ENCODE measurements at places on chromosomes 12 and 14.

GRCh38 chr12:64780531-64781279 lies 21.5 kb upstream of the GNS start:
- DNase-seq = no peak

GRCh38 chr14:68246074-68246785 lies 426.7 kb downstream of the RAD51B start:
- DNase-seq = no peak

GRCh38 chr12:38886931-38887330 lies 18.5 kb downstream of the CPNE8 start:
- DNase-seq = no peak

- peak; percentile 86 for DNase-seq
Observed at GRCh38 chr14:69263364-69263763, 3.4 kb downstream of the GALNT16 start.

DNA sequence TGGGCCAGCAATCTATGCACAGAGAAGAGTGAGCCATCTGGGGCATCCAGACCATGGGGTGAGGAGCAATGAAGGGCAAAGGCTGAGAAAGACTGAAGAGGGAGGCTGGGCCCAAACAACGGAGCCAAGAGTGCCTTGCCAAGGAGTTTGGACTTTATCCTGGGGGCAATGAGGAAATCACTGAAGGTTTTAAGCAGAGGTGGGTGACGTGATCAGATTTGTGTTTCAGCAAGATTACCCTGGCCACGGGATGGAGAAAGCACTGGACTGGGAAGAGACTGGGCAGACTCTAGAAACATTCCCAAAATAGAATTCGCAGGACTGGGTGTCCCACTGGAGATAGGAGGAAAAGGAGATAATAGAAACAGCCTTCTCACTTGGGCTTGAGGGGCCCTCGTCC lies 65.3 kb downstream of the DPF3 start:
- no peak for DNase-seq

DNA sequence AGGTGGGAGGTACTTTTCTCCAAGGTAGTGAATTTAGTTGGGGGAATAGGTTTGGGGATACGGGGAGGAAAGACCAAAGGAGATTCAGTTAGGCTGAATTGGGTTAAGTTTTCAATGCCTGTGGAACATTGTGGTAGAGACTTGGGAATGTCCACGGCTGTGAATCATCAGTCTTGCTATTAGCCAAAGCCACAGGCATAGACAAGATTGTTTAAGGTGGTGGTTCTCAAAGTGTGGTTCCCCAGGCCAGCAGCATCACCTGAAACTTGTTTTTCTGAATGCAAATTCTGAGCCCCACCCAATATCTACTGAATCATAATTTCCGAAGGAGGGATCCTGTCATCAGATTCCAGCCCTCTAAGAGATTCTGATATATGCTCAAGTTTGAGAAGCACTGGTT lies 316.2 kb downstream of the EGLN3 start:
- no peak for DNase-seq

DNA sequence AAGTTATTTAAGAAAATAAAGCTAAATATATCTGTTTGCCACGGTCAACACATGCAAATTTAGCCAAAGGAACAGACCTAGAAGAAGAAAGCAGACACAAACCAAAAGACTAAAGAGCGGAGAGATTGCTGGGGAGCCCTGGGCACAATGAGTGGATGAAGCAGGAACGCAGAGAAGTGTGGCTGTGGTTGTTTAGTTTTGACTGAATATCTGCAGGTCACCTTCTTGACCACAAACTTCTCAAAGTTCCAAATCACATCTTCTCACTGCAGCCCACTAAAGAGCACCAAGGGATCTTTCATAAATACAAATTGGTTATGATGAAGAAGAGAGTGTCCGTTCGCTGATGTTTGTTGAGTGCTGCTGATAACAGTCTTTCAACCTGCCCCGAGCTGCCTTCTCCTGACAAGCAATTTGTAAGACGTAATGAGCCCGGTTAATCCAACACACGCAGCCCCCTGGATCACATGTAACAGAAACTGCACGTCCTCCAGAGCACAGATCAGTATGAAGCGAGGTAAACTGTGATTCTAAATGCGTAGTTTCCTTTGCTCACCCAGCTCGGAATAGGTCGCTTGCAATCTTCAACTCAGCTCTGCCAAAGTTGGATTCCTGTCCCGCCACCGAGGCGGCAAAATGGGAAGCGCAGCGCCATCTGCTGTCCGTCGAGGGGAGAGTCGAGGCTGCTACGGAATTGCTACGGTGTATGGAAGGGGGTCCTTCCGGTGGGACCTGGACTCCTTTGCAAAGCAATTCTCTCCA lies 120.8 kb downstream of the GXYLT1 start:
- peak; percentile 28 for DNase-seq

- DNase-seq = peak; percentile 25
Observed at GRCh38 chr12:59929110-59929509, 333.3 kb downstream of the SLC16A7 start.

DNA sequence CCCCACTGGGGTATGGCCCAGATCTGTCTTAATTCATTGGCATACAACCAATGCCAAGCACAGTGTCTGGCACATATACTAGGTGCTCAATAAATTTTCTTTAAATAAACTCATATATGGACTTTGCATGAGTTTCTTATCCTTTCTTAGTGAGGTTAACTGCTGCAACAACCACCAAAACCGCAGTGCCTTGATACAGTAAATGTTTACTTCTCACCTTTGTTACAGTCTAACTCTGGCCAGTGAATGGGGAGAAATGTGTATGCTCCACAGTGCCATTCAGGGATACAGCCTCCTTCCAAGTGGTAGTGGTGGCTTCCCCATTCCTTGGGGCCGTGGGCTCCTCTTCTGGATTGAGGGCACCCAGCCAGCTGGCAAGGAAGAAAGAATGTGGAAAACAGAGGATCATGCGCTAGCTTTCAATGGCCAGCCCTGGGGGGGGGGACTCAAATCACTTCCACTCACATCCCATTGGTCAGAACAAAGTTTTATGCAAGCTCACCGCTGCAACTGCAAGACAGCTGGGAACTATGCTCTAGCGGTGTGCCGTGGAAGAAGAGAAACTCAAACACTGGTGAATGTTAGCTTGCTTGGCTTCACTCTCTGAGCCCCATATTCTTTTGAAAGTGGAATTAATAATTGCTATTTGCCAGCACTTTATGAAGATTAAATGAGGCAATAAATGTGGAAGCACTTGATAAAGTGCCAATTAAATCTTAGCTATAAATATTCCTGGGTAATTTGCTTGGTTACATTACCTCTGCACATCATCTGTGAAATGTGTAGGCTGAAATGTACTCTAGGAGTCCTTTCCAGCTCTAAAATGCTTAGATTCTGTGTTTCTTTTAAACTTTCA lies 51.0 kb upstream of the SOCS2 start:
- no peak for DNase-seq

DNA sequence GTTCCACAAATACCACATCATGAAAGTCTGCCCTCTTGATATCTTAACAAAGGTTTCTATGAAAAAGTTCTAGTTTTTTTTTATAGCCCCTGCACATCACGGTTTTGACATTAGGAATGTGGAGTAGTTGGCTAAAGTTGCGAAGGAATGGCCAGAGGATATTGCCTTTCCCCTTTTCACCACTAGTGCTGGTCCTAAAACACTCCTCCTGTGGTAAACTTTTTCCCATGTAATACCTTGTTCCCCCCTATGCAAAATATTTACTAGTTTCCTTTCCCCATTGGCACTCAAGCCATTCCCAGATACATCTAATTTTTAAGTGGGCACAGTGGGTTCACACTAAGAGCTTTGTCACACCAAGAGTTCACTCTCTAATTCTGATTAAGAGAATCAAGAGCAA lies 33.4 kb downstream of the R3HDM2 start:
- no peak for DNase-seq

DNA sequence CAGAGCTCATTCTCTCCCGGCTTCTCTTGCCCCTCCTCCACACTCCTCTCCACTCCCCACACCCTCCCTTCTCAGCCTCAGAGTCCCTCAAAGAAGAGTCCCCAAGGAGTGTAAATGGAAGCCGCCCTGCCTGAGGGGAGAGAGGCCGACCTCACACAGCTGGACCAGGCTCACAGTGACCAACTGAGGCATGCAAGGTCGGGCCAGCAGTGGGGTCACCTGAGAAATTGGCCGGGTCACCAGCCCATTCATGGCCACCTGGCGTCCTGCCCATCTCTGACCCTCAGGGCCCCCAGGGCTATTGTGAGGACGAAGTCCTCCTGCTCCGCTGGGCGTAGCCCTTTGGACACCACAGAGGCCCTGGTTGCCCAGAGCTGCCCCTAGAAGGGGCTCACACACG lies 49.5 kb upstream of the NUAK1 start:
- no peak for DNase-seq

DNA sequence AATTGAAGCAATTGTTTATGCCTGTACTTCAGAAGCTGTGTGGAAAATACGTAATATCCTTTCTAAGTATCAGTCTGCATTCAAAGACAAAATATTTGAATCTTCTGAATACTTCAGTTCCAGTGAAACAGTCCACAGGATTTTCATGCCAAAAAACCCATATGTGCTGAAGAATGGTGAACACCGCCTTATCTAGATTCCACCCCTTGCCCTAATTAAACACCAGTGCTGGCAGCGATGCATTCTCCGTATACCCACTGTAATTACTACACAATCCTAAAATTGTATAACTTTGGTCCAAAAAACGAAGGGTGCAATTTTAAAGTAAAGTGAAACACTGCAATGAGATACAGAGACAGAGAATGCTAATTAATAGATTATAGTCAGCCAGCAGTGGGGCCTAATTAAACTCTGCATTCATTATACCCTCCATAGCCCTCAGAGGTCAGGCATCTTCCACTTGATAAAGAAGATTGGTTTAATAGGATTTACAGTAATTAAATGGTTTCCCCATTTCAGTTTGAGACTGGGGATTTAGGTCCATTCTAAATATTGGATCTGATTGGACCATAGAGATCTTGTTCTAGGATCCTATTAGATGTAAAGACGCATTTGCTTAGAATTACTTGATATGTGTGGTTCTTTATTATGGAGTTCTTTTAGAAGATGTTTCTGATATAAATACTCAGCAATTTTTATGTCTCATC lies 43.9 kb downstream of the ERC1 start:
- DNase-seq = no peak
